Ascending aorta (tissue), 2 donors: ENCODE measurements at places on chromosomes 1 and 21.

DNA sequence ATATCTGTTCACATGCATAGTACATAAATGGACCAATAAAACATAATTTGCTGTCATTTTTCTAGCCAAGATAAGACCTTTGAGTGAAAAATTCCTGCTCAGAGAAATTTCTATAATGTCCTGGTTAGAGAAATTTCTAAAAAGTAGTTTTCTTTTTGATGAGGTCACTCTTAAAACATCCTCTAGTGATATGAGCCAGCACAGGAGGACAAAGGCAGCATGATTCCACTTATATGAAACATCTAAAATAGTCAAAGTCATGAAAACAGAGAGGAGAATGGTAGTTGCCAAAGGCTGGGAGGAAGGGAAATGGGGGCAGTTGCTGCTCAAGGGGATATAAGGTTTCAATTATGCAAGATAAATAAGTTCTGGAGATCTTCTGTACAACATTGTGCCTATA, 239.4 kb downstream of the BACH1 start:
- no peak for DNase-seq

- DNase-seq, result no peak
These were observed 27.8 kb upstream of the CACYBP start for GRCh38 chr1:174971902-174972301.

DNA sequence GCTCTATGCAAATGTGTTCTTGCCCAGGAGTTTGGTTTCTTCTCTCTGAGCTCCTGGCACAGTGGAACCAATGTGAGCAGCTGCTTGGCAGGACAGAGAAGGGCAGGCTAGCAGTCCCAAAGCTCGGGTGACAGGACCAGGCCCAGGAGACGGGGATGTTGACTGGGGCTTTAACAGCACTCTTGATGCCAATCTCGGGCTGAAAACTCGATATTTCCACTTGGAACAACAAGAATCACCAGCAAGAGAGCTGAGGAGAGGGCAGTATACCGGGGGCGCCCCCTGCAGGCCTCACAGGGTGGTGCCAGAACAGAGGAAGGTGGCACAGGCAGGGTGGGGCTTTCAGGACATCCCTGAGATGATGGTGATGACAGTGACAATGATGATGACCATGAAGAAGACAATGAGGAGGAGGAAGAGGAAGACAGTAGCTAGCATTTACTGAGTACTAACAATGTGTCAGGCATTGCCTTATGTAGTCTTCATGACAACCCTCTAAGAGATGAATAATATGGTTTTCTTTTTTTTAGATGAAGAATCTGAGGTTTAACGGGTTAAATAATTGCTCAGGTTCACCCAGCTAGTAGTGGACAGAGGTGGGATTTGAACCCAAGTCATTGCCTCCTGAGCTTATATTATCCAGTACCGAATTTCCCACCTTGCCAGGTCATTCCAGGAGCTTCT, 2.7 kb upstream of the KCNJ9 start:
- DNase-seq, result no peak

- DNase-seq, result no peak
These were observed 38.9 kb upstream of the CDC14A start for GRCh38 chr1:100313382-100313781.

- DNase-seq, result no peak
These were observed 136.2 kb upstream of the DUSP10 start for GRCh38 chr1:221878134-221878533.

- no peak for DNase-seq
These were observed 22.8 kb upstream of the KCNC4 start for GRCh38 chr1:110187139-110187890.

GRCh38 chr1:59391212-59392179, 94.6 kb downstream of the FGGY start:
- DNase-seq, result no peak

GRCh38 chr1:37174876-37175275, 140.6 kb upstream of the GRIK3 start:
- no peak for DNase-seq

DNA sequence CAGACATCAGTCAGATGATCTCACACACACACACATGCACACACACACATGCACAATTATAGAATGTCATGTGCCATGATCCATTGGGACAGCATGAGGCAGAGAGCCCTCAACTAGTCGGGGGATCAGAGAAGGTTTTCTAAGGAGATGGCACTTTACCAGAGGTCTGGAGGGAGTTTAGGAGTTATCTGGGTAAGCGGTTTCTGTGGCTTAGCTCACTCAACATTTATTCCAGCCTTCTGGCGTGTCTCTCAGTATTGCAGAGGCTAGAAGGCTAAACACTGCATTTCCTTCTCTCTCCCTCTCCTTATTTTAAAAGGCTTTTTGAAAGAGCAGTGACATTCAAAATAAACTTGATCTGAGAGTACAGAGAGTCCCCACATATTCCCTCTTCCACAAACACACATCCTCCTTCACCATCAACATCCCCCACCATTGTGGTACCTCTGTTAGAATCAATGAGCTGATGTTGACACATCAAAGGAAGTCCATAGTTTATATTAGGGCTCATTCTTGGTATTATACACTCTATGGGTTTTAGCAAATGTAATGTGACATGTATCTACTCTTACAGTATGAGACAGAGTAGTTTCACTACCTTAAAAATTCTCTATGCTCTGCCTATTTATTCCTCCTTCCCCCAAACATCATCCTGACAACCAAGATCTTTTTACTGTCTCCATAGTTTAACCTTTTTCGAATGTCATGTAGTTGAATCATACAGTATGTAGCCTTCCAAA, 9.0 kb upstream of the PLA2G2A start:
- DNase-seq, result no peak

GRCh38 chr1:53500204-53501064, 41.2 kb downstream of the DMRTB1 start:
- no peak for DNase-seq

GRCh38 chr1:80217377-80217986, 1211.0 kb upstream of the ADGRL4 start:
- DNase-seq, result no peak

DNA sequence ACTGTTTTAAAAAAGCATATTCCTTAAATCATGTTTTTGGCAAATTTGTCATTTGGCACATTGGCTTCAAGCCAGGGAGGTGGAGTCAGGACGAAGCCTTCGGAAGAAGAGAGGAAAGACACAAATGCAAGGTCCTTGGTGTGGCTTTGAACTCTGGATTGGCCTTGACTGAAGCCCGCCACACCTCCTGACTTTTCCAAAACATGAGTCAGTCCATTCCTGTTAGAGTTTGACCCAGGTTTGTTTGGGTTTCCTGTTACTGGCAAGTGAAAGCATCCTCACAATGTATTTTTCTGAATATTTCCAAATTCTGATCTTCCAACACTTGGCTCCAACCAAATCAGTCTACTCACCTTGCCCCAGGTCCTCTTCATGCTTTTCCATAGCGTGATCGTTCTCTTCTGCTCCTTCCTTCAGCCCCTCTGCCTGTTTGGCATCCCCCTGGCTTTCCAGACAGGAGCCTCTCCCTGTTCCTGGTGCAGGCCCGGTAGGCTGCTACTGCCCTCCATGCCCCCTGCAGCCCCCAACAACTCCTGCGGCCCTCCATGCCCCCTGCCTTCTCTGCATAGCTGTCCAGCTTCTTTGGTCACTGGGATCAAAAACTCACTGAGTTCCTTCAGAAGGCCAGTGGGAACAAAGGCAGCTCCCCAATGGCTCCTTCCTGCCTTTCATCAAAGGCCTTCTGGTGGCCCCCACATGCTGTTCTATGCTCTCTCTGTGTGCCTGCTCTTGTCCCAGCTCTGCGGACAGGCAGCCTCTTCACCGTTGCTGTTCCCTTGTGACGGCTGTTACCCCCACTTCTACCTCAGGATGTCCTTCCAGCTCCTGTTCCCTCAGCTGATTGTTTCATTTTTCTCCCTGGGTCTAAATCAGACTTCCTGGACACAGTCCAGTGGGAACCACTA, 30.4 kb upstream of the SLC30A1 start:
- no peak for DNase-seq

DNA sequence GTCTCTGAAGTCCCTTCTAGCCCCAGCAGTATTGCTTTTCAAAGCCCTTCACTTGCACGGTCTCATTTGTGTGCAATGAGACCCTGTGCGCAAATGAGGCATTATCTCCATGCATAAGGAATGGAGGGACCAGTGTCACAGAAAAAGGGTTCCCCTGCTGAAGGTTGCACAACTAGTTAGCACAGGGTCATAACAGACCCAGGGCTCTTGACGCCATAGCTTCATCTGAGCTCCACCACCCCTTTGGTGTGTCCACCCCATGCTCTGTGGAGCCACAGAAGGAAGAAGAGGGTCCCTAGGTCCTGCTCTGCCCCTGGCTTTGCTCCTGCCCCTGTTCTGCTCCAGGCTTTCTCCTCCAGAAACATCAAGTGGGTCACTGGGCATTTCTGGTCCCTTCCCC, 12.6 kb downstream of the SH2D2A start:
- no peak for DNase-seq

DNA sequence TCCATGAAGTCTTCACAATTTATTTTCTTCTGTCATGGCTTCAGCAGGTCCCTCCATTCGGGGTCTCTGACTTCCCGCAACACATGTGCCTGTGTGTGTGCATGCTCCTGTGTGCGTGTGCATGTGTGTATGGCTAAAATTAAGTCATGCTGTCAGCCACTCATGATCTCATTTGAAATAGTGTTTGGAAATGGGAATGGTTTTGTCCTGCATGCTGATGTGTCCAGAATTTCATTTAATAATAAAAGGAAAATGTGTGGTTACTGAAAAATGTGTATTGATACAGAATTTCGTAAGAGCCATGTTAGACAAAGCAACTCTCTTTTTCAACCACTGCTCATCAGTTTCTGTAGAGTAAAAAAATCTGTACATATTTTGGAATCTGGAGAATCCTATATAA, 123.8 kb upstream of the PRDX6 start:
- DNase-seq, result no peak

DNA sequence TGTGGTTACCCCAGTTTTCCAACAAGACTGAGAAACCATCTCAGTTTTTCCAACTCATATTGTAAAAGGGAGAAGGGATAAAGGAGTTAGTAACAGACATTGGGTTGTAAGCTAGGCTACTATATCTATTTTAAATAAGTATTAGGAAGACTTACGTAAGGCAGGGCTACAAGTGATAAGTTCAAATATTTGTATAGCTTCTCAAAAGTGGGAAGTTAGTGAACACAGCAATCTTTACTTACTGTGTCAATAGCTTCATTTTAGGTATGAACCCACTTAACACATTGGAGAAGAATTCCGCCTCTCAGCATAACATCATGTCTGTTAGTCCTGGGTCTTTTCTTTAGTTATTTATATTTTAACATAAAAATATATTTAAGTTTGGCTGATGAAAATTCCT, 320.1 kb downstream of the TPR start:
- no peak for DNase-seq

GRCh38 chr1:79507770-79508169, 501.2 kb upstream of the ADGRL4 start:
- no peak for DNase-seq

- no peak for DNase-seq
These were observed 35.4 kb downstream of the ADGRL2 start for GRCh38 chr1:81836007-81836626.

- DNase-seq, result no peak
These were observed 148.5 kb upstream of the TNR start for GRCh38 chr1:175891783-175892309.

GRCh38 chr1:116386042-116386441, 13.0 kb downstream of the ATP1A1 start:
- DNase-seq, result no peak
